ENCODE measurements at places on chromosomes 11 and 22.

GRCh38 chr11:72274435-72274834 lies 30.5 kb upstream of the PHOX2A start:
- DNase-seq = peak; percentile 89

- DNase-seq = no peak
Observed at GRCh38 chr11:113546757-113547507, 71.7 kb upstream of the DRD2 start.

- no peak for DNase-seq
Observed at GRCh38 chr11:13189561-13190426, 87.8 kb upstream of the BMAL1 start.

DNA sequence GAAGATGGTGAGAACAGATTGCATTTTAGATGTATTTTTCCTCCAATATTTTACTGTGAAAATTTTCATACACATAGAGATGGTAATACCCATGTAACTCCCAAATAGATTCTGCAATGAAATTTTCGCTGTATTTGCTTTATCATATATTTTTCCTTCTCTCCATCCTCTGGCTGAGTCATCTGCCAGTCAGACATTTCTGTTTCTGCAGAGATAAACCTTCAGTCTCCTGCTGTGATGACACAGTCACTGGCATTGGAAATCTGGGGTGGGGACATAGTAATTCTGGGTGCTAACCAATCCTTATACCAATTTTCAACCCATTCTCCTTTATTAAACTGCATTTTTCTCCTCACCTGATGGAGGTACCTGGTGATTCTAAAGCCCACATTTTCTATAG lies 33.7 kb downstream of the SVIP start:
- no peak for DNase-seq

DNA sequence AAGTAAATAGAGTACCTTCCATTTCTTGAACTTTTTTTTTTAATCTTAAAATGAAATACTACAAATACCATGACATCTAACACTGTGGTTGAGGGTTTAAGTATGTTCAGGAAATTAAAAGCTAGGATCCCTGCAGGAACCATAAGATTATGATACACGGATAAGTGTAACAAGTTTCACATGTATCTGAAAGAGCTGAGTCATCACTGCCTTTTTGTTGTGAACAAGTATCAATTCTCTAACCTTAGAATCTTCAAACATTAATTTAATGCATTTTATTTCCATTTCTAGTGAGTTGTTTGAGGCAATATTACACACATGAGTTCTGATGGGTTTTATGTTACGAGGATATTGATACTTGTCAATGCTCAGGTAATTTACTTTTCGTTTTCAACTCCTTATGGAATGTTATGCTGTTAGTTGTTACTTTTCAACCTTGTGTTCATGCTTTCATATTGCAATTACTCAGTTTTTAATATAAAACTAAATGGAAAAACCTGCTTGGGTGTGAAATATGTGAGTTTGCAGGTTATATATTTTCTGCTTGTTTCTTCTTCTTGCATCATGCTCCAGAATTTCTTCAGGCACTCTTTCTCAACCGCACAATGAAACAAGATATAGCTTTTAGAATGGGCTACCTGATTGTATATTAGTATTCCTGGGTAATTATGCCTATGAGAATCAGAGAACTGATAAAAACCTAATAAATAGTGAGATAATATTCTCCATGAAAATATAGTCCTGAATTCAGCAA lies 361.3 kb upstream of the MTNR1B start:
- no peak for DNase-seq

GRCh38 chr11:124762105-124762623 lies at the start of gene ESAM:
TSS of gene ESAM (minus strand) at chr11:124762290. CDS start at chr11:124762154, 136 bp downstream.
- DNase-seq = no peak

- no peak for DNase-seq
Observed at GRCh38 chr11:43269254-43269918, 42.4 kb upstream of the API5 start.

Measured in fibroblast of gingiva (primary cell).